ENCODE measurements at places on chromosomes 2 and 18.

DNA sequence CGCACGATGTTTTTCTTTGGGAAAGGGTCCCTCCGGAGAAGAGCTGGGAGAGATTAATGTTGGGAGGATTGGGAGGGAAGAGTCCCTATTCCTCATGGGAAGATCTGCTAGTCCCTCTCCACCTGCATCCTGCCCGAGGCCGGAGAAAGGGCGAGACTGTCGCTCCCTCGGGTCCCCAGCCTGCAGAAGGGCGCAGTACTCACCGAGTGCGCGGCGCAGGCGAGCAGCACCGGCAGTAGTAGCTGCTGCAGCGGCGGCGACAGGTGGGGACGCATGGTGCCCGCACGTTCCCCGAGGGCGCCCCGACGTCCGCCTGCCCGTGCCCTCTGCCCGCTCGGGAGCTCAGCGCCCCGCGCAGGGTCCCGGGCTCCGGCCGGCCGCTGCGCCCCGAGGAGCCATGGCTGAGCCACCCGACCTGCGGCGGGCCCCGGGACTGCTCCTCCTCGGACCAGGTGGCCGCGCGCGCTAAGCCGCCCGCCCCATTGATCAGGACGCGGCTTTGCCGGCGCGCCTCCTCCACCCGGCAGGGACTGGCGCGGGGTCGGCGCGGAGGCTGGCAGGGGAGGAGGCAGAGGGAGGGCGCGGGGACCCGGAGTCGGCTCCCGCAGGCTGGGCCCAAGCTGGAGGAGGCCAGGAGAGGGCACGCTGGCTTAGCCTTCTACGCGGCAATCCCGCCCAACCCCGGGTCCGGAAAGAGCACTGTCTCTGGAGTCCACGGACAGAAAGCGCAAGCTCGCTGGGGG is at the start of gene SCTR:
SCTR (minus strand) TSS at position 532 of the 743 bp plus-strand sequence; CDS start at position 275, 257 bp downstream.
- DNase-seq, result no peak

GRCh38 chr2:8993196-8993901 is 10.1 kb downstream of the MBOAT2 start:
- no peak for DNase-seq

DNA sequence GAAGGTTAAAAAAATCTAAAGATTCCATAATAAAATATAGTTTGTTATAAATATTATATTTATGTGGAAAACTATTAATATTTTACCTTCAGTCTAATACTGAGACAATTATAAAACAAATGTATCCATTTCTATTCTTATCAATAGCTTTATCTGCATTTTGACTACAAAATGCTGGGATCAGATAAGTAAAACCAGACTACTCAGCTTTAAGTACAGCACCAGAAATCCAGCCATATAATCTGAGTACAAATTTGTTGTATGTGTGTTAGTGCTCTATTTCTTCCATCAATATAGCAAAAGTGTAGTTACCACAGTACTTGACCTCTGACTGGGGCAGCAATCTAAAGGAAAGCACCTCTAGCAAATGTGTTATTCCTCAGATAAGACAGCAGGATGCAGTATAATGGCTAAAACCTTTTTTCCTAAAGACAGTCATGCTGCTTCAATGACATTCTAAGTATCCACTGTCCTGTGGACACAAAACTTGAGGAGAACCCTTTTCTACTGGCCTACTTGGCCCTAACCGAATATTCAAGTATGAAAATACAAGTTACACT is 68.1 kb downstream of the OLA1 start:
- DNase-seq, result no peak

DNA sequence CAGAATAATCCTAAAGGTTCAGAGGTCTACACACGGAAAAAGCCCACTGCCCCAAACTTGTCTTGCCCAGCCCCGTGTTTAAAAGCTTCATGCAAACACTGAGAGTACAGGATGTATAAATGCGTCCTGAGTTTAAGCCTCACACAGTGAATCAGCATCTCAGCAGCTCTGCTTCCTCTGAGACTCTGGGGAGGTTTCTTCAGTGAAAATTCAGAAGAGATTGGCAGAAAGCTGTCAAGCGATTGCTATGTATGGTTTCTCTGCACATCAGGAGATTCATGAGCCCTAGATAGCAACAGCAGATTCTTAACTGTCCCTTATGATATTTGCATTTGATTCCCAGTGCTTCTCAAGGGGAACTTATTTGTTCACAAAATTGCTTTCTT is 27.1 kb downstream of the CRACDL start:
- no peak for DNase-seq

DNA sequence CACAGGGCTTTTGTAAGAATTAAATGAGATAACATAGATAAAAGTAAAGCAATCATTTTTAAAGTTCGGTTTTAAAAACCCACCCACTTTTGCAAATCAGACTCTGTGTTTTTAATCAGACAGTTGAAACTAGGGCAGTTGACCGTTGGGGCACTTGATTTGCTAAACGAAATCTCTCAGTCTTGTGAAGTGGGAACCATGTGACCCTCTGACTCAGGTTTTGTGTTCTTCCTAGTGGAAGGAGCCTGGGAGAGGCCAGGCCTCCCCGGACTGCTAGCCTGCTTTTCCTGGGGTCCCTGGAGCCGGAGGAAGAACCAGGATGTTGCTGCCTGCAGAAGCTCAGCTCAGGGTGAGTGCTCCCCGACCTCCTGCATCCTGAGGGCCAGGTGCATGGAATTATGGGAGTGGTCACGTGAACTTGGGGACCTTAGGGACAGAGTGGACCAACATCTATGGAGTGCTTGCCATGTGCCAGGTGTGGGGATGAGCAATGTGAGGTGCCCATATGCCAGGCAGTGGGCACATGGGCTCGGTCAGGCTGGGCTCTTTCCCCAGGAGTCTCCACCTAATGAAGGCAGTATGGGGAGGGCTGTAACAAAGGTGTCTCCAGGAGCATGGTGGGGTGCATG is 3.9 kb downstream of the C2orf72 start:
- no peak for DNase-seq

DNA sequence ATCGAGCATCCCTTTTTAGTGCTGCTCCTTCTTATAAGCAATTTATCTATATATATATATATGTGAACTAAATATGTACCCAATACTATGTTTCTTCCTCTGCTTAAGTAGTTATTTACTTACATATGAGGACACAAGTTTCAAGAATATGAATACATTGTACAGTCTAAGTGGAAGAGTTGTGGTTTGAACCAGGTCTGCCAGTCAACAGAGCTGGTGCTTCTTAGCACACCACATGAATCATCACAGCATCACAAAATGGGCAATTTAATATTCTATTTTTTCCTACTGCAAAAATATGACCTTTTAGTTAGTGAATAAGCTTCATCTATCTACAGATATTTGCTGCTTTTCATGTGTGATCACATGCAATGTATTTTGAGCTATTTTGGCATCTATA is 64.4 kb upstream of the SPAG16 start:
- DNase-seq, result no peak

GRCh38 chr2:162004031-162004430 is 70.0 kb downstream of the DPP4 start:
- DNase-seq, result no peak

GRCh38 chr2:22894761-22895160 is 490.2 kb upstream of the KLHL29 start:
- no peak for DNase-seq

DNA sequence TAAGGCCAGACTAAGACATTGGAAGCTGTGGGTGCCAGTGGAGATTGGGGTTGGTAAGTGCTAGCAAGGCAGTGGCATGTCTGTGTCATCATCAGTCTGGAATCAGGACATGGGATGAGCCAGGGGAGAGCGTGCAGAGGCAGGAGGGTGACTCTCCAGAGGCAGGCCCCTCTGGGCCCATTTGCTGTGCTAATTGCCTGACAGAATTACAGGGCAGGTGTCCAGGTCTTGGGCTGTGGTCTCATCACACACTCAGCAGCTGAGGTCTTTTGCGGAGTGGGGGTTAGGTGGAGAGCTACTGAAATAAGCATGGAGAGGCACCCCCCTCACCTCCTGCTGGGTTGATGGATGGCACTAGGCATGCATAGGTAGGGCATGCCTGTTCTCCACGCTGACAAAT is 57.4 kb downstream of the CELF4 start:
- no peak for DNase-seq

Data from Right ventricle myocardium superior (tissue), 1 donor.